ENCODE measurements at places on chromosomes 12 and 14. TPM values are rescaled to one million over a fixed set of nuclear protein-coding genes. Genes with fewer than 3 reads are reported as not detected.

Gene PPFIBP1
- 23.7 TPM for total RNA-seq

DNA sequence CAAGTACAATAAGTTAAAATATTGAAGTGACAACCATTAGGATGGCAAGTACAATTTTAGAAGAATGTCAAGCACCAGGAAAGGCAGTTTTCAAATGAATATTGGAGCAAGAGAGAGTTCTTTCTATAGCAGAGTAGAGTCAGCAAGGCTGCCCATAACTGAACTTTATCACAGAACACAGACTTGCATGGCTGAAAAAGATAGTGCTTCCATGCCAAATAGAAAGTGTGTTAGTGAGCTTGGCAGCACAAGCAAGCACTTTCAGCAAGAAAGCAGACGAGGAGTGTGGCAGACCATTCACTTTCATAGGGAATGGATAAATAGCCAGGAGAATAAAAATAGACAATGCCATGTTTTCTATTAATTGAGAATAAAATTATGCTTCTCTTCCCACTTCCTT, 647.0 kb upstream of the MGAT4C start:
- no peak for DNase-seq

- DNase-seq = no peak
Observed at GRCh38 chr12:62252576-62252975, 7.6 kb upstream of the USP15 start.

Gene LMBR1L
- total RNA-seq = 35.1 TPM

- peak; percentile 33 for DNase-seq
Observed at GRCh38 chr14:72714094-72714493, 179.8 kb downstream of the DPF3 start.

GRCh38 chr12:116710370-116711150, 27.3 kb downstream of the SPRING1 start:
- DNase-seq = no peak

GRCh38 chr14:84167026-84167425, 1362.9 kb upstream of the FLRT2 start:
- no peak for DNase-seq

Gene TAPBPL
- total RNA-seq = 60.6 TPM

- no peak for DNase-seq
Observed at GRCh38 chr12:132560614-132561426, 49.6 kb downstream of the LRCOL1 start.

- no peak for DNase-seq
Observed at GRCh38 chr14:61132894-61133293, 148.2 kb downstream of the TMEM30B start.

GRCh38 chr12:121534495-121535148, 46.2 kb downstream of the KDM2B start:
- no peak for DNase-seq

Gene RD3L
- total RNA-seq = not detected

DNA sequence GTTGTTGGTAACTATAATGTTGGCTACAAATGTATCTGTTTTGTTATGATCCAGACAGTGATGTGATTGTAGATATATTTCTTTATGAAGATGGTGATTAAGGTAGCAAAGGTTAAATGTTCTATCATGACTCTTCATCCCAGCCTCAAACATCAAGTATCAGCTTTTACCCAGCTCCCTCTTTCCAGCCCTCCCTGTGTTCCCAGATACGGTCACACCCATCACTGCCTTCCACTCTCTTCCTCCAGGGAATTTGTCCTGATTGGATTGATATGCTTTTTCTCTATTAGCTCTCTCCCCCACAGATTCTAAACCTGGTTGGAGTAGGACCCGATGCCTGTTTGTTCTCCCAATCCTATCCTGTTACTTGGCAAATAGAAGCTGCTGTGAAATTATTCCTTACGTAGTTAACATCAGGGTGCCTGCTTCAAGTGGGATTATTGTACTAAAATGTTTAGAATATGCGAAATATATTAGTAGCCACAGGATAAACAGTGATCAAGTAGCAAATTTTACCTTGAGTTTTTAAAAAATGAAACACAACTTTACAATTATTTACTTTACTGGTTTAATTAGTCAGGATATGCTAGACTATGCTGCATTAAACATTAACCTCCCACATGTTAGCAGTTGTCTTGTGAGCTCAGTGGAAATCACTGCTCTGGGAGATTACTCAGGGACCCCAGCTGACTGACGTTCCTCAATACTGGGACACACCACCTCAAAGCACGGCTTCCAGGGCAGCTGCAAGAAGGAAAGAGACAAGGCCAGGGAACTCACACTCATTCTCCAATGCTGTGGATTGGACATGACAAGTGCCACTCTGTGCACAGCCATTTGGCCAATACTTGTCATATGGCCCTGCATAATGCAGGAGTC, 165.3 kb downstream of the ALX1 start:
- DNase-seq = no peak

Data from thymus (tissue), 14 donors.